ENCODE measurements at places on chromosomes 11 and 22. TPM values are rescaled to one million over a fixed set of nuclear protein-coding genes. Genes with fewer than 3 reads are reported as not detected.

GRCh38 chr22:35333220-35333619 is 33.5 kb downstream of the TOM1 start:
- DNase-seq: no peak

MAPK11 gene
- total RNA-seq: 3.2 TPM

DNA sequence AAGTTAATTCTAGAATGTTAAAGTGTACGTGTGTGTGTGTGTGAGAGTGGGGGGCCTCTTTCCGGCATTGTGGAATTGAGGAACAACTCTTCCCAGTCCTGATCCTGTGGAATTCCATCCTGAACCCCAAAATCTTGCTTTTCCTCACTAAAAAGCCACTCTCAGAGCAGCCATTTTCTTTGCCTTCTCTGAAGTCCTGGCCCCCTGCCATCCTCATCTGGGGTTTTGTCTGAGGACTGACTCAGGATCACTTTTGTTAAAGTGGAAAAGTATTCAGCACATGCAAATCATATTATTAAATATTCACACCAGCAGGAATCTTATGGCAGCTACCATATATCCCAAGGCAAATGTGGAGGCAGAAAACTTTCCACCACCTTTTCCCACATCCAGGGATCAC is 3.8 kb downstream of the SCN4B start:
- DNase-seq: no peak

DNA sequence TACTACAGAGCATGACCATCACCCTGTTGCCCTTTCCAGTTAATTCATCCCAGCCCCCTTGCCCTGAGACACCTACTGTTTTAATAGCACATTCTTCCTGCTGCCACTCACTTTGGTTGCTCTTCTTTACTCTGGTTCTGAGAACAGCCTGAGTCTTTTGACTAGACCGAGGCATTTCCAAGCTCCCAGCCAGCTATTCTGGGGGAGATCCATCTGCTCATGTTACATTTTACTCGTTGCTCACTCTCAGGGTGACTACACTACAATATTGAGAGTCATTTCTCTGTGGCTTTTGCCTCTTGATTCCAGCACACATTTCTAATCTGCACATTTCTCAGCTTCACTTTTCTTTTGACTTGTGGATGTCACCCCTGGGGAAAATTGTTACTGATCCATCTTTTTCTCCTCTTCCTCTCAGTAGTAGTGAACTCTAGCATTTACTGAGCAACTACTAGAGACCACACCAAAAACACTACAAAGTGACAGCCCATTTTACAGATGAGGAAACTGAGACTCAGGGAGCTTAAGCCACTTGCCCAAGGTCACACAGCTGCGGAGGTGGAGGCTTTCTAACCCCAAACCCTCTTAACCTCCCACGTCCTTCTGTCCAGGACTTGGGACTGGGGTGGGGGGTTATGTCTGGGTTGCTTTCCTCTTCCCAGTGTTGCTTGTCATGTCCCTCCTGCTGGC is 117.8 kb downstream of the C11orf91 start:
- DNase-seq: no peak

NPTXR gene
- total RNA-seq: 0.08 TPM

Measured in SJCRH30 (cell line).